ENCODE measurements at places on chromosomes 16 and 17. TPM values are rescaled to one million over a fixed set of nuclear protein-coding genes. Genes with fewer than 3 reads are reported as not detected.

GRCh38 chr16:71883168-71883848 is 674 bp downstream of the ZNF821 start:
- DNase-seq: no peak

- no peak for DNase-seq
Measured at GRCh38 chr17:13978478-13978877, 90.8 kb upstream of the COX10 start.

GRCh38 chr16:29784157-29784556 is 6.1 kb downstream of the ZG16 start:
- DNase-seq: no peak

DNA sequence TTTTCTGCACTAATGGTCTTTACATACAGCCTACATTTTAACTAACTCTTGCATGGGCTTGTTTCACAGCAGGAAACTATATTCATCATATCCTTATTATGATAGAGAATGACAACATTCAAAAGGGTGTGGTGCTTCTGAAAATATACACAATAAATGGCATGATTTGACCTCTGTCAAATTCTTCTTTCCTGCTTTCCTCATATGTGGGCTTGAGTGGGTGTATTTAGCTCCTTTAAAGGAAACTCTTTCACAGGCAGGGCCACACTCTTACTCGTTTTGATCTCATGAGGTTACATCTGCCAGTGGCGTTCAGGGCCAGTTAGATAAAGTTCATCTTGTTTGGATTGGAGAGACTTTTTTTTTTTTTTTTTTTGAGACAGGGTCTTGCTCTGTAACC is 6.1 kb downstream of the SLC35G3 start:
- DNase-seq: no peak

GRCh38 chr16:90083139-90083538 is 6.0 kb upstream of the PRDM7 start:
- DNase-seq: no peak

GRCh38 chr17:54898576-54898975 is 2.1 kb upstream of the TOM1L1 start:
- DNase-seq: no peak

CEP112 gene
- 6.1 TPM for total RNA-seq

CNGB1 gene
- total RNA-seq: not detected

GRCh38 chr17:57732062-57732461 is 13.0 kb downstream of the CCDC182 start:
- DNase-seq: peak; percentile 25

DNA sequence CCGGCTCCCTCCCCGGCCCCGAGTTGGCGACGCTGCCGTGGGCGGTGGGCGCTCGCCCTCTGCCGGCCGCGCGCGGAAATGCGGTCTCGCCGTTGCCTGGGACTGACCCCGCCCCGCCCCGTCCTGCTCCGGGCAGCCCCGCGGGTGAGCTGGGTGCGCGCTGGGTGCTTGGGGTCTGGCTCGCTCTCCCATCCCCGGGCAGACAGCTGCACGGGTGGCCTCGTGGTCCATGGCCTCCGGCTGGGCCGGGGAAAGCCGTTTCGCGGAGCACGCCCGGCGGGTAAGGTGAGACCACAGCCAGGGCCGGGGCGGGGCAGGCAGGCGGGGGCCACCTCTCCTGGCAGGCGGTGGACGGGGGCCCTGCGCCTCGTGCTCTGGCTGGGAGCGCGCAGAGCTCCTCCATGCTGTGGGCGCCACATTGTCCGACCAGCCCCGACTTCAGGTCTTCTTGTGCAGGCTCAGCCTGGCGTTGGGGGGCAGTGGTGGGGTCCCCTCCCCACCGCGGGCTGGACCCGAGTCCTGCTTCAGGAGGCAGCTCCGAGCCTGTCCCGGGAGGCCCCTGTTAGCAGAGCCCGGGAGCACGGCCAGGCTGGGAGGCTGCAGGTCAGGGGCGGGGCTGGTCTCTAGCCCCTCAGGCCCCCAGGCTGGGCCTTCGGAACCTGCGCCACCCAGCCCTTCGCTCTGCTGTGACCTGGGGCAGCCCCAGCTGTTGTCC is 7.0 kb upstream of the C1QTNF8 start:
- DNase-seq: no peak

DNA sequence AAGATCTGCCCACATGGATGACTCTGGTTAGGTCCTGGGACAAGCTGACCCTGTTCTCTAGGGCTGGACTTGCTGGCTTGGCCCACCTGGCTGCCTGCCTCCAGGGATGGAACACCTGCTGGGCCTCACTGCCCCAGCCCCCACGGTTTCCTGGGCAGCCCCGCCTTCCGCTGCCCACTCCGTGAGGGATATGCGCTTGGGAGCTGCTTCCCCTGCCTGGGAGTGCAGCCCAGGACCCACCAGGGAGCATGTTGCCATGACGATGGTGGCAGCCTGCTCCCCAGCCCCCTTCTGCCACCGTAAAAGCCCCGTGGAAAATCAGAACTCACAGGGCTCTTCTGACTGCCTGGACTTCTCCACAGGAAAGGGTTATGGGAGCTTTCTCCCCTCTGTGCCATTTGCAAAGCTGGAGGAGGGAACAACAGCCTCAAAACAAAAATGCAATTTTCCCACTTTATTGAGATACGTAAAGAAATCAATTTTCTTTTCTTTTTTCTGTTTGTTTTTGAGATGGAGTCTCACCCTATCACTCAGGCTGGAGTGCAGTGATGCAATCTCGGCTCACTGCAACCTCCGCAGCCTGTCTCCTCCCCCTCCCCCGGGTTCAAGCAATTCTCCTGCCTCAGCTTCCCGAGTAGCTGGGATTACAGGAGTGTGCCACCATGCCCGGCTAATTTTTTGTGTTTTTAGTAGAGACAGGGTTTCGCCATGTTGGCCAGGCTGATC is 18.0 kb upstream of the GAS7 start:
- DNase-seq: no peak

Measured in gastrocnemius medialis (tissue), 4 donors.